Vagina (tissue), 2 donors: ENCODE measurements at places on chromosomes 13 and 19.

DNA sequence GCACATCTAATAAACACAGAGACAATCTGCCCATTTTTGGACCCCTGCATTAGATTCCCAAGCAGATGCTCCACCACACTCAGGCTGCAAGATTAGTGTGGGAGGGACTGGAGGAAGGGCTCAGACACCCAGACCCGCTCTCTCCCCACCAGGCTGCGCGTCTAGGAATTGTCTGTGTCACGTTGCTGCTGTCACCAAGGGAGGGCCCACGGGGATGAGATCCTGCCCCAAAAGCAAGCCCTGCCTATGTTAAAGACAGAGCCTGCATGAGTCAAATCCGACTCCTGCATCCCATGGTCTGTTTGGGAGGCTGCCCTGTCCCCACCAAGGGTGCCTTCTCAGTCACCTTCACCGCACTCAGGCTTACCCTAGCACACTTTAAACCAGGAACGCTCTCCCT is 114.4 kb upstream of the ZNF507 start:
- no peak for DNase-seq

GRCh38 chr13:77919246-77919920 is 752 bp upstream of the EDNRB start:
- no peak for DNase-seq

DNA sequence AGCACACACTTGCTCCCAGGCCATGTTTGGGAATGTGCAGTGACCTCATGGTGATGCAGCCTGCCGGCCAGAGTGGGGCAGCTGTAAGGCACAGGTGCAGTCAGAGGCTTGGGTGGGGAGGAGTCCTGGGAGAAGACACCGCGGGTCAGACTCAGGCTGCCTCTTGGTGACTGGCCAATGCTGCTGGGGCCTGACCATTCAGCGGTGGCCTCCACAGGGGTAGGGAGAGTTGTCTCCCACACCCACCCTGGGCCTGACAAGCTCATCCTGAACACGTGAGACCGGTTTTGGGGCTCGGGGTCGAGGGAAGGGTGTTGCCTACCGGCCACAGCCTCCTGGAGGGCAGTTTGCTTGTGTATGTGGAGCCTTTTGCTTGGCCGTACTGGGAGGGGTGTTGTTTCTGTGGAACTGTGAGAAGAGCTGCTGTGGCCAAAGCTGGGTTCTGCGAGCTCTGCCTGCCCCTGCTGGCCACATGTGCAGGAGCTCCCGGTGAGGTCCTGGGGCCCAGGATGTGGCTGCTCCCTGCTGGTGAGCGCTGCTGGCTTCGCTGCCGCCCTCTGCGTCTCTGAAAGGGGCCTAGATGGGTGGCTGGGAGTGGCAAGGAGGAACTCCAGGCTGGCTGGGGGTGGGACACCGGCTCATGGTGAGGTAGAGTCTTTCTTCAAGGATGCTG is 22.1 kb downstream of the UPF1 start:
- DNase-seq, result no peak

GRCh38 chr19:13825489-13826441 is 30.5 kb downstream of the ZSWIM4 start:
- DNase-seq, result no peak

DNA sequence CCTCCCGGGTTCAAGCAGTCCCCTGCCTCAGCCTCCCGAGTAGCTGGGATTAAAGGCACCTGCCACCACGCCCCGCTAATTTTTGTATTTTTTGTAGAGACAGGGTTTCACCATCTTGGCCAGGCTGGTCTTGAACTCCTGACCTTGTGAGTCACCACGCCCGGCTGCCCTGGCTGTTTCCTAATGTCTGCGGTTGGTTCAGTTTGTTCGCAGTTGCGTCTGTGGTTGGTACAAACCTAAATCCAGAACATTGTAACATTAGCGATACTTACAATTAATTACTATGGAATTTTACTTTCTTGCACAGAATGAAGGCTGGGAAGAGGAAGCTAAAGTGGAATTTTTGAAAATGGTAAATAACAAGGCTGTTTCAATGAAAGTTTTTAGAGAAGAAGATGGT is 38.1 kb downstream of the RNF17 start:
- no peak for DNase-seq

DNA sequence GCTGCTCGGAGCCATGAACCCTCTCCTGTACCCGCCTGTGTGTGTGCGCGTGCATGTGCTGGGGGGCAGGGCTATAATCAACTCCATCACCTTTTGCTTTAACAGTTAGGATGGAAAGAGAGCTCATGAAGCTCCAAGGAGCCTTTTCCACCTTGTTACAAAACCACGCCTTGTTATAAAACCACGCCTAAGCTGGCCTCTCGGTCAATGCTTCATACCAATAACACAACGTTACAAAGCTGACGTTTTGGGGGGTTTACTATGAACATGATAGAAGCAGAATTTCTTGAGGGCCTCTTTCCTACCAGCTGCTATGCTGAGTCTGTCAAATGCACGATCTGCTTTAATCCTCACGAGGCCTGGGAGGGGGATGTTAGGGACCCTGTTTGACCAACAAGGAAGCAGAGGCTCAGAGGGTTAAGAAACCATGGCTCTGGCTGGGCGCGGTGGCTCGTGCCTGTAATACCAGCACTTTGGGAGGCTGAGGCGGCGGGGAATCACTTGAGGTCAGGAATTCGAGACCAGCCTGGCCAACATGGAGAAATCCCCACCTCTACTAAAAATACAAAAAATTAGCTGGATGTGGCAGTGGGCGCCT is 11.9 kb downstream of the CAPS start:
- DNase-seq, result no peak

DNA sequence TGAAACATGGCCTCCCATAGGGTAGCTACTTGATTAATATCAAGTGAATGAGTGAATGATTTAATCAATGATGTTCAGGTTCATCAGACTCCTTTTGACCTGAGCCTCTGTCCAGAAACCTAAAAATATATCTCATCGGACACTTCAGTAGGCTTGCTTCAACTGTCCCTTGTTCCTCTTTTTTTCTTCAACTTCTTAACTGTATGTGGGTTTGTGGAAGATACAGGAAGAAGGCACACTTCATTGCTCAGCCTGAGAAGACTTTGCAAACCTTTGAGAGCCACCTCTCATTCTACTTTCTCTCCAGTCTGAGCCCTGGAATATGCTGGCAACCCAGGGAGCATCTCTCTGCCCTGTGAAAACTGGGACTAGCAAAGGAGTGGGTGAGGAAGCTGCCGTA is 557.0 kb downstream of the FGF9 start:
- no peak for DNase-seq
